ENCODE measurements at places on chromosomes 5 and 9. TPM values are rescaled to one million over a fixed set of nuclear protein-coding genes. Genes with fewer than 3 reads are reported as not detected.

GRCh38 chr9:86082870-86083269, 16.5 kb downstream of the GOLM1 start:
- no peak for DNase-seq

DNA sequence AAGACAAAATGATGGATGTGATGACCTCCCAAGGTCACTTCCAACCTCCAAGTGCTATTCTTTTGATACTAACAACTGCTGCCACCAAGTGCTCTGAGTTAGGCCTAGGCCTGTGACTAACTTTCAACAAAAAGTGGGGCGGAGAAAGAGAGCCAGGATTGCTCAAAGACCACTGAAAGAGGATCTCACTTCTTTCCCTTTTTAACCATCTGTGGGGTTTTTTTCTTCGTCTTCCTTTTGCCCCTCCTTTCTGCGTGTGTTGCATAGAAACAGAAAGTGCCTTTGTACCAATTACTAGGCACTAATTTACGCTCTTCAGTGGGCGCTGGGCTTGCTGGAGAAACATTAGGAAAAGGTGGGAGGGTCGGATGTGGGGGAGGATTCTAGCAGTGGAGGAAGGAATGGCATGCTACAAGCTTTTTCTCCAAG, 8.0 kb downstream of the KLF9 start:
- DNase-seq: no peak

DNA sequence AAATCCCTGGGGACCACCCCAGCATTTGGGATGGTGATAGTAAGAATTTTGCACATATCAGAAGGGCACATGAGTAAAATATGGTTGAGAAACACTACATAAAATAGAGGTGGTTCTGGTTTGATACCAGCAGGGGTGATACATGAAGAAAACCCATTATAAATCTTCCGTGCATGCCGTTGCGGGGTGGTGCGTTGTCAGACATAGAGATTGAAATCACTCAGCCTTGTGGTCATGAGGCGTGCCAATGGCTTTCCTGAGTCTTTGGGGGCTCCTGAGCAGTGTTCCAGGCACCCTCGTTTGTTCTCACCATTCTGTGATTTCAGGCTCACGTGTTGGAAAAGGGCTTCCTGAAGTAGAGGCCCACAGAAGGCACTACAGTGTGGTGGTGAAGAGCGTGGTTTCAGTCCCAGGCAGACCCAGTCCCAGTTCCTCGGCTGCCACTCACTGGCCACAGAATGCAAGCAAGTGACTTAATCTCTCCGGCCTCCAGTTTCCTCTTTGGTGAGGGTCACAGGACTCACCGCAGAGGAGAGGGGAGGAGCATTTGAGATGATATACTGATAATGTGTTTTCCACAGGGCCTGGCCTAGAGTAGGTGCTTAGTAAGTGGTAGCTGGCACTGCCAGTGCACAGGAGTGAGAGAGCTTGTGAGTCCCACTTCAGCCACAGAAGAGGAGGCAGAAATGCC, 20.5 kb upstream of the GLRX start:
- DNase-seq: no peak

The TNFSF8 gene
- 7.1 TPM for total RNA-seq

The SPATA6L gene
- 1.3 TPM for total RNA-seq

The CCL27 gene
- not detected for total RNA-seq

DNA sequence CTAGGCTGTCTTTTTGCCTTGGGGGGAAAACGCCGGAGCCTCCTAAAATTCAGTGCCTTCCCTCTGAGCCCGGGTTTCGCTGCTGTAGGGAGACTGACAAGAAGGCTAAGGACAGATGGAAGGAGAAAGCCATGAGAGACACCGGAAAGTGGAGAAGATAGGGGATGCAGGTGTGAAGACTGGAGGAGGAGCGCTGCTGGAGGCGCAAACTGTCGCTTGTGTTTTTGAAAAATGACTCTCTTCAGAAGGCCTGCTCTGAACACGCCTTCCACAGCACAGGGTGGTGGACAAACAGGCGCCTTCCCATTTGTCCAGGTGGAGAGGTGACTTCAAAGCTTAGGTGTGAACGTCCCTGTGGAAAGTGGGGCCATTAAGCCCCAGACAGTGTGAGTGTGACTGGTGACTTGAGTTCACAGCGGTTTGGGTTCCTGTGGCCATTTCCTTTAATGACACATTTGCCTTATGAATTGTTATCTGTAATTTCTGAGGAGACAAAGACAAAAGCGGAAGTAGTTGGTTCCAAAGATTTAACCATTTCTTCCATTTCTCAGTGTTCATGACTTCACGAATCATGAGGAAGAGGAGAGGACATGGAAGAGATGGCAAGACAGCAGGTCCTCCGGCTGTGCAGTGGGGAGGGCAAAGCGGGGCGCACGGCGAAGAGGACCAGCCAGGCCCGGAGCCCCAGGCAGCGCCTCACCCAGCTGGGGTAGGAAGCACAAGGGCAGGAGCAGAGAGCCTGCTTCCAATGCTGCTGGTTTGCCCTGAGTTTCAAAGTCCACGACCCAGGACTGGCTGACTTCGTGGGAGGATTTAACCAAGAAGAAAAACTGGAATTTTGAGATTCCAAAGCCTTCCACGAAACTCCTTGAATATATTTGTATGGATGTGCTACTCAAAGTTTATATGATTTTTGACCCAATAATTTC, 27.8 kb upstream of the SEMA4D start:
- no peak for DNase-seq

The GRM6 gene
- not detected for total RNA-seq

DNA sequence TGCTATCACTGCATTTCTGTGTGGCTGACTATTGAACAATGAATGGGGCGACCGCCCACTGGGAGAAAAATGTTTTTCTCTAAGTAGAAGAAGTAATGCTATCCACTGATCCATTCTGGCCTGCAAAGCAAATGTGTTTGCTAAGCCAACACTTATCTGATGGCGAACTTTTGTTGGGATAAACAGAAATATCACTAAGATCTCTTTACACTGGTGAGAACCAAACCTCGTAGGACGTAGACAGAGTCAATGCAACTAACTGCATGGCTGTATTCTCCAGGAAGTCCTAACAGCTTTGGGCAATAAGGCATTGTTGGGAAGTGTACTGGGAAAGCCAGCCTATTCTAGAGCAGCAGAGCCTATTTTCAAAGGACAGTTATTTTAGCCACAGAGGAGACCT, 77.7 kb downstream of the ANKH start:
- DNase-seq: no peak

The GFPT2 gene
- total RNA-seq: 443 TPM

The SPINK5 gene
- 0.31 TPM for total RNA-seq

GRCh38 chr5:169860585-169860984, 119.7 kb downstream of the INSYN2B start:
- DNase-seq: no peak

GRCh38 chr9:95127249-95128176, 190.0 kb downstream of the FANCC start:
- DNase-seq: peak; percentile 82

The IL7R gene
- 23.6 TPM for total RNA-seq

DNA sequence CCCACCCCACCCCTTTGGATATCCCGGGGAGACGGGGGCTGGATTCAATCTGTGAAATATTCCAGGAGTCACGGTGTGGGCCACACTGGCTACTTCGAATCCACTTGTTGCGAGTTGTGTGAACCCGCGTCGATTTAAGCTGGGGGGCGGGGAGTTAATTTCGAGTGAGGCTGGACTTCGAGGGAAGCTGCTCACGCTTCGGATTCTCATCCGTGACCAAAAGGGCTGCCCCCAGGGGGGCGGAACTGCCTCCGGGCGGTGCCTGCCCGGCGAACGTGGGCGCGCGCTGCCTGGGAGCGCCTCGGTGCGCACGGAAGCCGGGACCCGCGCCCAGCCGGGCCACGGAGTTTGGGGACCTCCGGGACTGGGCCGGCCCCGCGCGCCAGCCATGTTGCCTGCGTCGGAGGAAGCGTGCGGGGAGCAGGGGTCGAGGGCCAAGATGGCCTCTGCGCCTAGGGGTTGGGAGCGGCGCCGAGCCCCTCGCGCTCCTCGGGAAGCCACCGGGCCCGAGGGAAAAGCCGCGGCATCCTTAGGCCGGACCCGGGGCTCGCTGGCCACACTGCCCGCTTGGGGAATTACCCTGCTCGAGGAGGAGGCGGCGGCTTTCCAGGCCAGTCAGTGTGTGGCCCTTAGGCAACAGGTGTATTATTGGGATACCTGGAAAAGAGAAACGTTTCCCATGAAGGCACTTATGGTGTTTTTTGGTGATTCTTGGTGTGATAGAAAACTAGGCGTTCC, 975 bp downstream of the OCLN start:
- DNase-seq: no peak

The ARL14EPL gene
- total RNA-seq: not detected

- no peak for DNase-seq
Measured at GRCh38 chr9:8560560-8561525, 761.3 kb upstream of the DMAC1 start.

- no peak for DNase-seq
Measured at GRCh38 chr9:22056402-22056801, 47.3 kb upstream of the CDKN2B start.

DNA sequence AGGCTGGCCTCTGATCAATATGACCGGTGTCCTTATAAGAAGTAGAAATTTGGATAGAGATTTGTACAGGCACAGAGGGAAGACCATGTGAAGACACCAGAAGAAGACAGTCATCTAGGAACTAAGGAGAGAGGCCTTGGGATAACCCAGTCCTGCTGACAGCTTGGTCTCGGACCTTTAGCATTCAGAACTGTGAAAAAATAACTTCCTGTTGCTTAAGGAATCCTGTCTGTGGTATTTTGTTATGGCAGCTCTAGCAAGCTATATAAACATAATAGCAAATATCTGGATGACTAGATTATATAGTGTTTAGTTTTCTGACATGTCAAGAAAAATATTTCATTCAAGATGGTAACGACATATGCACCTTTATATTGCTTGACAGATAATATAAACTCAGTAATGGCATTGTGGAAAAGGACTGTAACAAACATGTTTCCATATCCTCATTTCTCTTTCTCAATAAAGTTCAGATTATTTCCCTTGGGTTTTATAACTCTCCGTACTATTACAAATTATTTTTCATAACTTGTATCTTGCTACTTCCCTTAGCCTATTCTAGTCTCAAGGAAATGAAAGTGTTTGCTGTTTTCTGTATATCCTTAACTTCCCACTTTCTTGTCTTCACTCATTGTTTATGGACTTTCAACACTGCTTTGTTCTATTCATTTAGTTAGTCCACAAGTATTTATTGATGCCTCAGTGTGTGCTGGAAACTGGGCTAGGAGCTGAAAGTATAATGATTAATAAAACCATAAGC, 62.4 kb downstream of the KIAA1958 start:
- no peak for DNase-seq

DNA sequence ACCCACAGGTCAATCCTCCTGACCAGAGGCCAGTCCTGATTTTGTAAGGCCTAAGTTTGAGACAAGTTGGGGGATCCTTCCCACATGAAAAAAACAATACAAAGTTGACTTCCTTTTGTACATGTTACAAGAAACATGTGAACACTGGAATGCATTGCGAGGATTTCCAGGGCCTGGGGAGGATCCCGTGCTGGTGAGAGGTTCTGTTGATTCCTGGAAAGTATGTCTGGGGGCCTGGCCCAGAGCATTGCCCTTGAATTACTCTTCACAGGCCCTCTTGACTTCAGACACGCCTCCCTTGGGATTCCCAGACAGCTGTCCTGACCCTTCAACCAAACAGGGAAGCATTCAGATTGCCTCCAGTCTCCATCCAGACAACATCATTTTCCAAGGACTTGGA, 234.2 kb upstream of the IRX2 start:
- DNase-seq: no peak

DNA sequence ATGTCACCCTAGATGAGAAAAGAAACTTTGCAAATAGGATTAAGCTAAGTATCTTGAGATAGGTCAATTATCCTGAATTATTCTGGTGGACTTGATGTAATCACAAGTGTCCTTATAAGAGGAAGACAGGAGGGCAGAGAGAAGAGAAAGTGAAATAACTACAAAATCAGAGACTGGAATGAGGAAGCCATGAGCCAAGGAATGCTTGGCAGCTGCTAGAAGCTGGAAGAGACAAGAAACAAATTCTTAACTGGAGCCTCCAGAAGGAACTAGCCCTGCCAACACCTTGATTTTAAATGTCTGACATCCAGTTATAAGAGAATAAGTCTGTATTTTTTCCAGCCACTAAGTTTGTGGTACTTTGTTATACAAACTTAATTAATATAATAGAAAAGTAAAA, 480.0 kb downstream of the NR2F1-AS1 start:
- DNase-seq: no peak

The FABP6 gene
- total RNA-seq: not detected

- DNase-seq: no peak
Measured at GRCh38 chr5:1541702-1542400, 18.1 kb upstream of the LPCAT1 start.

DNA sequence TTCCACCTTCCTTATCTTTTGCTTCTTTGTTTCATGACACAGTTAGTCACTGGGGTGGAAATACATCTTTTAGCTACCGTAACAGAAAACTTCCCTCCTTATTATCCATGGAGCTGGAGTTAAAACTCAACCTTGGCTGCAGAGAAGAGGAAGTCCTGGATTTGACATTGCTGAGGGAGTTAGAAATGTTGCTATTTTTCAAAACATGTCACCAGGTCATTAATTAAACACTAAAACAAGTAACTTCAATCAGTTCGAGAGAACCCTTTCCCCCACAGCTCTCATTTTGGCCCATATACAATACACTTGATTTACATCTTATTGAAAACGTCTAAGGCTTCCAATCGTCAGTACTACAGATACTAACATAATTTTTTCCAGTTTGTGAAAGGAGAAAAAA, 237.9 kb upstream of the CD180 start:
- DNase-seq: no peak

The GPRIN1 gene
- 0.37 TPM for total RNA-seq

DNA sequence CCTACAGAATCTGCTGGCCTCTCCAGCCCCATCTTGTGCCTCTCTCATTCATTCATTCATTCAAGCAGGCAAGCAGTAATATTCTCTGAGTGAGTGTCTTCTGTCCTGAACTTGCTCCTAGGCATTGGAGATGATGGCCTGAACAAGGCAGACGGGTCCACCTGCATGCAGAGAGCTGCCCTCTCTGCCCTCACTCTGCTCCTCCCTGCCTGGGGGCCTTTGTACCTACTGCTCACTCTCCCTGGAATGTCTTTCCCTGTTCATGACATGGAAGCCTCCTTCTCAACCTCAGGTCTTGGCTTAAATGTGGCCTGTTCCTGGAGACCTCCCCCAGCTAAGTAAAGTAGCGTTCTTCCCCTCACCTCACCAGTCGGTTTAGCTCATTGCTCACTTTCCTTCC, 6.6 kb downstream of the CDX1 start:
- DNase-seq: no peak

The FBXW11 gene
- total RNA-seq: 57.2 TPM

DNA sequence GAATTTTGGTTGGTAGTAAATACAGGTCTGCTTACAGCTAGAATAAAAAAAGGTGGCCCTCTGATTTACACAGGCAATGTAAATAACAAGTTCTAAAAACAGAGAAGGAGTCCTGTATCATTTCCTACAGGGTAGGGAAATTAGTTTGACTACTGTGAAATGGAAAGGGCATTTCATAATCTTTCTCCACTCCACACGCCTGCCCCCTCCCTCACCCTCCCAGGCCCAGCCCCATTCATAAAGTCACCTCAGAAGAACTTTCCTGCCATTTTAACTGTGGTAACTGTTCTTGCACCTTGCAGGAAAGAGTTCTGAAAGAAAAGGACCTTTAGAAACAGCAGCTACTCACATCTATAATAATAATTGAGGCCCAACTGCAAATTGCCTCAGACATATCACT, 69.7 kb downstream of the MEF2C start:
- no peak for DNase-seq

- no peak for DNase-seq
Measured at GRCh38 chr5:170701334-170701733, 82.2 kb upstream of the GABRP start.
